NAMALWA (cell line): ENCODE measurements at places on chromosomes 2 and 18.

DNA sequence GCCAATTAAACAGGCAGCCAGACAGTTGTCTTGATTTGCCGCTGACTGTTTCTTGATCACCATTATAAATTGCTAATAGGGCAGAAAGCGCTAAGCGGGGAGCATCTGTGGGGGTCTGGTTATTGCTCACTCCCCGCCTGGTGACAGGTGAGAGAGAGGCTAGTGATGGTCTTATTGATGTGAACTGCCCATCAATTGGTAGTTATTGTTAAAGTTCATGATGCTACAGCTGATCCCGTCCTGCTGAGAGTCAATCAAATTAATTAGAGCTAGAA is 148.5 kb downstream of the LNPK start:
- no peak for DNase-seq

GRCh38 chr2:159971365-159972152 is 90.9 kb downstream of the PLA2R1 start:
- peak; percentile 13 for DNase-seq

GRCh38 chr2:17303054-17303453 is 215.2 kb downstream of the RAD51AP2 start:
- DNase-seq: no peak

- DNase-seq: no peak
Measured at GRCh38 chr2:231362555-231363184, 32.8 kb upstream of the B3GNT7 start.

GRCh38 chr2:57842531-57842930 is 204.1 kb upstream of the VRK2 start:
- DNase-seq: no peak

DNA sequence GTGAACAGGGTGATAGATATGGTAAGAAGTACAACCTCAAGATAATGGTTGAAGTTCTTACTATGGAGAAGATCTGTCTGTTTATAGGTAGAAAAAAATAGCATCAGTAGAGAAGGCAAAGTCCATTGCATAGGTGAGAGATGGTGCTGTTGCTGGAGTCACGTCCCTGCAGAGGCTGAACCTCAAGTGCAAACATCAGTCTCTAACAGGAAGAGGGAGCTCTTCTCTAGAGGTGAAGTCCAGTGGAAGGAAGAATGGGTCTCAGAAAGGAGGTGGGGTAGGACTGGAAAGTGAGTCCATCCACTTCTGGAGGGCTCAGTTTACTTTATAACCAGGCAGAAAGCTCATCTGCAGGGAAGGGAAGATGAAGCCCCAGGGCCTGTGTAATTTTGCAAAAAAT is 337.7 kb downstream of the MEIS1 start:
- DNase-seq: no peak

DNA sequence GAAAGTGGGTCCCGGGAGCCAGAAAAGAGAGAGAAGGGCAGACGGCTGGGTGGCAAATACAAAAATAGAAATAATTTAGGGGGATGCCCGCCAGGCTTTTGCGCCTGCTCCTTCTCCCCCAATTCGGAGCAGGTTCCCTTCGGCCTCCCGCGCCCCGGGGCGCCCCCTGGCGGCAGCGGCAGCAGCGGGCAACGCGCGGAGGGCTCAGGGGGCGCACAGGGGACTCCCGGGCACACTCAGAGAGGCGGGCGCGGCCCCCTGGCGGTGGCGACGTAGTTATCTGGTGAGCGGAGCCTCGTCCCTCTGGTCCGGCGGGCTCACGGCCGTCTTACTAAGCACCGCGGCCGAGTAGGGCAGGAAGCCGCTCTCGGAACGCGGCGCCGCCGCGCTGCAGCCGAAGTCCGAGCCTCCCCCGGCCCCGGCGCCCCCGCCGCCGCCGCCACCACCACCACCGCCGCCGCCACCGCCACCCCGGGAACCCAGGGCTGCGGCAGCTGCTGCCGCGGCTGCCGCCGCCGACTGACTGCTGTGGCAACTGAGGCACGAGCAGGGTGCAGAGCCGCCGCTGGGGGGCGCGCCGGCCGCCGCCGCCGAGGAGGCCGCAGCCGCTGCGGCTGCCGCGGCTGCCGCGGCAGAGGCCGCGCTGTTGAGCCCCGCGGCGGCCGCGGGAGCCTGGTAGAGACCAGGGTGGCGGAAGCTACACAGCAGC is 3.8 kb downstream of the EVX2 start:
- no peak for DNase-seq

GRCh38 chr2:119260646-119261492 is 37.2 kb downstream of the STEAP3 start:
- DNase-seq: no peak

DNA sequence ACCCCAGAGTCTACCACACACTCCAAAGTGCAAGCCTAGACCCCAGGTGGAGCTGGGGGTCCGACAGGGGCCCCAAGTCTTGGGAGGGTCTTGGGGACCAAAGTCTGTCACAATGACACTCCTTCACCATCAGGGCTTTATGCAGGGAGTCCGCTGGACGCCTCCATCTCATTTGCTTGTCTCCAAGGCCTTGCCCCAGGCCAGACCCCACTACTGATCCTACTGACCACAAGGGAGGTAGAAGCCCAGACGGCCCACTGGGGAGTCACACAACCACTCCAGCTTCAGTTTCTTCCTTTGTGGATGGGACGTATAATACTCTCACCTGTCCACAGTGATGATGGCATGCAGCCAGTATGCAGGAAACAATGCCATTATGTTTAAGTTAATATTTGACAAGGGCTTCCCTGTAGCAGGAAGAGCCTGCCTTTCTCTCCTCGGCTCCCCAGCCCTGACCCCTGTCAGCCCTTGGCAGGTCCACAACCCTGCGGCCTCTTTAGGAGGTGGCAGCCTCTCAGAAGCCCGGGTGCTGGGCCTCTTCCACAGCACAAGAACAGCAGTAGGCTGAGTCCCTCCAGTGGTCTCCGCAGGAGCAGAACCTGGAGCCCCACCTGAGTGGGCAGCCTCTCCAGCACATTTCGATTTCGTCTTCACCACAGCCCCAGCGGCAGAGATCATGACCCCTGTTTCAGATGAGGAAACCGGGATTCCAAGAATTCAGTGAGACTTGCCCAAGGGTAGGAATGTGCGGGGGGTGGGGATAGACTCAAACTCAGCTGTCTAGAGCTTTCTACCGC is 6.5 kb downstream of the BIN1 start:
- DNase-seq: no peak

DNA sequence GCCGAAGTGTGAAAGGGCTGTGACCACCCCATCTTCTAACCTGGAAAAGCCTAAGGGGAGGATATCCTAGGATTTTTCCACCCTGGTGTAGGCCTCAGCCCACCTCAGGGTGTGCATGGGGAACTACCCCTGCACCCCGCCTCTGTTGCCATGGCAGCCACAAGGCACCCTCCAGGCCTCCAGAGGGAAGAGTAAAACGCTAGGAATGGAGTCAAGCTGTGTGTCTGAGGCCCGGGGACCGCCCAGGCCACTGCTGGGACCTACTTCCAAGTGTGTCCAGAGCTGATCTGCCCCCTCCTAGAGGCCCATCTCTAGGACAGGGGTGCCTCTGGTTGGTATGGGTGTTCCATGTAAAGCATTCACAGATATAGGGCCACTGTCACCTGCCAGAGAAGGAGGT is 86.7 kb downstream of the PLB1 start:
- DNase-seq: no peak

DNA sequence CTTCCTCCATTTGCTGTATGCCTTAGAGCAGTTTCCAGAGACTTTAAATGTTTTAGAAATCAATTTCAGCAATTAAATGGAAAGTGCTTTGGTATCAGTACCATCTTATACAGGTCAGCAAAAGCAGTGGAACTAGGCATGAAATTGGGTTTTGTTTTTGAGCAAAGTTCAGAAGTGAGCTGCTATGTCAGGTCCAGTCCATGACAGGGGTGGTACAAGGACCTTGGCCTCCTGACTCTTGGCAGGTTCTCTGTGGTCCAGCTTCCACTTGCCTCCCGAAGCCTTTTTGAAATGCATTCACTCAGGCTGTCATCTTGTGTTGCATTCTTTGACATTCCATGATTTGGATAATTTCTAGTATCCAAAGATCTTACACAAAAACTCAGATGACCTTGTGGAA is 159.3 kb downstream of the ACOXL start:
- DNase-seq: no peak

DNA sequence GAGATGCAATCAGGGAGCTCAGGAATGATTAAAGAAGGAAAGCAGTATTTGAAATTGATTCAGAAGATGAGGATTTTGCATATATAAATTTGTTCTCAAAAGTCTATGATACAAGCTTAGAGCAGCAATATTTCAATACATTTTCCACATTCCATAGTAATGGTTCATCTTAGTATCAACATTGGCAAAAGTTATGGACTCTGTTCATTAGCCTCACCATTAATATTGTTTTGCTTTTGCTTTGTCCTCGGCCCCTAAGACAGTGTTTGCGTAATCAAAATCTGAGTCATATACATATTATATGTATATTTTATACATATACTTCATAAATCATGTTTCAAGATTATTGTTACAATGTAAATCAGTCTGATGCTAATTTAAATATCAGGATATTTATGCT is 176.6 kb downstream of the CNTNAP5 start:
- no peak for DNase-seq

DNA sequence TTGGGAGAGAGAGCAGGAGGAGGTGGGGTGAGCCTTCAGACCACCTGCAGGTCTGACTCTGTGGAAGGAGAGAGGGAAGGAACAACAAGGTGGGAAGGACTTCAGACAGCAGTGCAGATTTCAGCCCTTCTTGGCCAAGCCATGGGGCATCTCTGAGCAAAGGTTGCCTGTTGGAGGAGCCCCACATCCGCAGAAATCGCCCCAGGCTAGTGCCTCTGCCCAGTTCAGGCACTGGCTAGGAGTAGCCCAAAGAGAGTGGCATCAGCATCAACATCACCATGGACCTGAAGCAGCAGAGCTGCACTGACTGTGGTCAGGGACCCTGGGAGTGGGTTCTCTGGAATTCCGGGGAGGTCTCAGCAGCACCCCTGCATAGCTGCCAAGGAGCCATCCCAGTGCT is 10.2 kb downstream of the GPR55 start:
- no peak for DNase-seq

GRCh38 chr2:207180741-207181140 is 15.0 kb upstream of the KLF7 start:
- no peak for DNase-seq

DNA sequence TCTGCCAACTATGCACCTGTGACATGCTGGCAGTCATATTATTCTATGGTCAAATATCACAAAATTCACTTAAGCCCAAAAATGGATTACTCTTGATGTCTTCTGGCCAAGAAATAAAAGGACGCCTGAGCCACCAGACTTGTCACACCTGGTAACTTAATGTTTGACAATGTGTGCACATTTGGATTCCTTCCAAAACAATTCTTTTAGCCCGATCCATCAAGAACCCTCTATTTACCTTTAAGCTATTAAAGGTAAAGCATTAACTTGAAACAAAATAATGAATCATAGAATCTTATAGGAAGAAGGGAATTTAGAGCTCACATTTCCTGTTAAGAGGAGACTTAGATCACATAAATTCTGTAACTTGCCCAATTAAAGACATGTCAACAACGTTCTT is 46.5 kb upstream of the NFU1 start:
- no peak for DNase-seq

- no peak for DNase-seq
Measured at GRCh38 chr18:71583252-71583651, 960.9 kb downstream of the CBLN2 start.

DNA sequence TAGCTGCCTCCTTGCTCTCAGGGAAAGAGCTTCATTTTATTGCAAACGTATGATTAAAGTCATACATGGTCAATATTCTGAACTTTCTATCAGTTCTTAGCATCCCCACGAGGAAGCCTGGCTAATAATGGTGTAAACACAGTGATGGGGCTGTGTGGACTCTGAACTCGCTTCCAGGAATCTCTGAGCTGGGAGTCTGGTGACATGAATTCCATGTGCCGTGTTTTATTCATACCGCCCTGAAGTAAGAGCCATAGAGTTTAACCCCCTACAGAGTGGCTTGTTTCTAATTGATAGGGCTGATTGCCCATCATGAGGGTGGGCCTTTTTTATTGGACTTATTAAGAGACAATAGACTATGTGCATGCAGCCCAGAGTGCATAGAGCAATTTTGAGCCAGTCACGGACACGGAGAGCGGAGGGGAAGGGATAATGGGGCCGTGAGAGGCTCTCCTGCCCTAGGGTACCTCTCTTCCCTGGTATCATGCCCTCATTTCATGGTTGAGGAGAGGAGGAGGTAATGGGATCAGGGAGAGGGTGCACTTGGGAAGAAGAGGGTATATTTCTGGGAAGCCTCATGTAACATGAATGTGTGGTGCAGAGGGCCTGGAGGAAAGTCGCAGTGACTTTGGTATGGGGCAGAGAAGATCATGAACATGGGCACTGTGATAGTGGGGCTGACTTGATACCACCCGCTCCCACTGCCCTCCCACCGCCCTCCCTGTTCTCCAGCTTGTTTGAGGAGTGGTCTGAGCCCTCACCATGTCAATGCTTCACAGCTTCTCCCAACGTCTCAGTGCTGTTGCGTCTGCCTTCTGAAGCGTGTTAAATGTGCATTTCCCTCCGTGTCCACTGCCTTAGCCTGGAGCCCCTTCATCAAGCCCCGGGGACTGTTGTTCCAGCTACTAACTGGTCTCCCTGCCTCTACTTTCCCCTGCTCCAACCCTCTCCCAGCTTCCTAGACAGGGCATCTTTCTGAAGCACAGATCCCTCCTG is 73.2 kb downstream of the IL1R2 start:
- DNase-seq: no peak

DNA sequence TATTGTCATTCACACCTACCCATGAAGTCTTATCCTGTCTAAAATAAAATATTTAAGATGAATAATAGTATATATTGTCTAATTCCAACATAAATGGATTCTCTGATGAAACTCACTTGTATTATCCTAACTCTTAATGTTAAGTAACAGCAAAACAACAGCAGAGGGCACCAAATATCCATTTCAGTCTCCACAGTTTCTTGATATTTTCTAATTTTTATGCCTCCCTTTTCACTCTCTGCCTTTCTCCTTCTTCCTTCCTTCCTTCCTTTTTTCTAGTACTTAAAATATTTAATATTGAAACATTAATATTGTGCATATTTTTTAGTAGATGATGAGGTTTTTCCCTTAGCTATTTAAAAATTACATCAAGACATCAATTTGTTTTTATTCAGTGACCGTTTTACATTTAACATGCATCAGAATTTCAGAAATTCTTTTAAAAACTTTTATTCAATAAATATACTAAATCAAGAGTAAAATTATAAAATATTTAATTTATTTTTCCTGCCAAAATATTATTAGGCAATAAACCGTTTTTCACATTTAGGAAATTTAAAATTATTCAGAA is 97.6 kb downstream of the WDR7 start:
- peak; percentile 67 for DNase-seq

- DNase-seq: no peak
Measured at GRCh38 chr18:7855671-7856070, 288.6 kb downstream of the PTPRM start.

DNA sequence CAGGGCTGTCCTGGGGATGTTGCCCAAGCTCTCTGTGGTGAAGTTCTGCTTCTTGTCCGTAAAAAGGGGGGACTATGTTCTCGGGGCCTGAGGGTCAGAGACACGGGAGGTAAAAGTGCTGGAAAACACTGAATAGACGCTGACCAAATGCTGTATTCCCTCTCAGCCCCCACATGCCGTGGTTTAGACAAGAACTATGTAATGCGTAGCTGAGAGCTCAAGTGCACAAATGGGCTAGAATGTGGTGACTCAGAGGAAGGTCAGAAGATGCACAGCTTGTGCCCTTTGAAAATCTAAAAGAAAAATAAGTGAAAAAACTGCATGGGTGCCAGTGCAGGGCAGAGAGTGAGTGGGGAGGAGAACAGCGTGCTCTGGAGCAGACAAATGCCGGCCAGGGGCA is 80.3 kb upstream of the MAP4K4 start:
- DNase-seq: no peak
